ENCODE measurements at places on chromosomes 2 and 18.

DNA sequence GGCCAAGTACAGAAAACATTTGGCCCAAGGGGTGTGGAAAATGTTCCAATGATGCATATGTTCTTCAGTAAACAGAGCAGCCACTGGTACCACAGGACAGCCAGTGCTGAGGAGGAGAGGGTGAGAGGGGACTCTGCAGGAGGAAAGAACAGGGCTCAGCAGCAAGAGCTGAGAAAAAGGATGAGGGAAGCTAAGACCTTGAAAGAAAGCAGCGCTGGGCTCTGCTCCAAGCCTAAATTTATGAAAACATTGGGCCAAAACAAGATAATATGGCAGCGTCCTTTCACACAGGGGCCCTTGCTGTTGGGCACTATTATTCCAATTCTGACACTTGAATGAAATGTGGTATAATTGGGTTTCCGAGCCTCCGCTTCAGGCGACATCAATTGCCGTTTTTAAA lies 939.0 kb upstream of the FANCL start:
- DNase-seq: no peak

- DNase-seq: no peak
These were observed 500.9 kb downstream of the RNF144A start for GRCh38 chr2:7417845-7418742.

DNA sequence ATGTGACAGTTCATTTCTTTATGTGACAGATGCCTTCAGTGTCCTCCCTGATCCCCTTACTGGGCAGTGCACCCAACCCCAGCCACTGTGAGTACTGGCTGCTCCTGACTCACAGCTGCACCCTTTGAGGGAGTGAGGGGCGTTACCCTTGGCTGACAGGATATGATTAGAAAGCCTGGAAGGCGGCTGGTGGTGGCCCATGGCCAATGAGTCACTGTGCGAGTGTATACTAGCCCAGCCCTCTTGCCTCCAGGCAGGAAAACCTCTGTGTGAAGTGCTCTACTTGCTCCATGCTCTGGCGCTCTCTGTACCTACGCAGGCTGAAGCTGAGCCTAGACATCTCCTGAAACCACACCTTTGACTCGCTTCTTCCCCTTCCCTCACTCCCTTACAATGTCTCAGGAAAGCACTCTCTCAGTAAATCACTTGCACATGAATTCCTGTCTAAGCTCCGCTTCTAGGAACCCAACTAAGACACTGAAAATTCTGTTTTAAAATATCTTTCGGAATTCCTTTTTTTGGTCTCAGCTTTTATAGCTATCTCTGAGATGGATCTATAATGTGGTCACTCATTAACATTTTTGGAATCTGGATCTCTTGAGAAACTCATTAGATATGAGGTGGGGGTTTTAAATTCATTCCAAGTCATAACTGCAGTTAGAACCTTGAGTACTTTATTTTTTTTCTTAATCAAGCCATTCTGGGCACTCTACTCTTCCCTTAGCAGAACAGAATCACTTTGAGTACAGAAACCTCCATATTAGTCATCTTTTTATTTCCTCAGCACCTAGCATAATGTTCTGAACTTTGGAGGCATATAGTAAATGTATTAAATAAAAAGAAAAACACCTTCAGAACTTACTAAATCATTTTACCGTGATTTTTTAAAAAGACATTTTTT lies 25.3 kb upstream of the STAM2 start:
- peak; percentile 92 for DNase-seq

- no peak for DNase-seq
These were observed 4.0 kb downstream of the IFT172 start for GRCh38 chr2:27485496-27485895.

GRCh38 chr2:160517731-160518130 lies 24.1 kb upstream of the RBMS1 start:
- DNase-seq: no peak

GRCh38 chr18:78947291-78947690 lies 32.3 kb upstream of the SALL3 start:
- no peak for DNase-seq

DNA sequence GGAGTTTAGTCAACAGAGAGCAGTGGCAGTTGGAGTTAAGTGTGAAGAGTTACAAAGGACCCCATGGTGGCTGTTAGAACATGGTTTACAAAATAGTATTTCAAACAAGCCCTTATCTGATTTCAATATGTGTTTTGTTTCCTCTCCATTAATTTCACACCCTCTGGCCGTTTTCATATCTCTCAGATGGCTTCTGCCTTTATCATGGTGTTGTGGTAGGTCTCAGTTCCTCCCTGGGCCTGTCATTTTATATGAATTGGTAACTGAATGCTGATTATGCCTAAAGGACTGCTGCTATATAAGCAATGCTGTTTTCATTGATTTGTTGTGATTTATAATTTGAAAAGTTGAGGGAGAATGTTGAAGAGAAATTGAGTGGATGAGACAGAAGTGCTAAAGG lies 686.7 kb downstream of the NYAP2 start:
- DNase-seq: no peak

DNA sequence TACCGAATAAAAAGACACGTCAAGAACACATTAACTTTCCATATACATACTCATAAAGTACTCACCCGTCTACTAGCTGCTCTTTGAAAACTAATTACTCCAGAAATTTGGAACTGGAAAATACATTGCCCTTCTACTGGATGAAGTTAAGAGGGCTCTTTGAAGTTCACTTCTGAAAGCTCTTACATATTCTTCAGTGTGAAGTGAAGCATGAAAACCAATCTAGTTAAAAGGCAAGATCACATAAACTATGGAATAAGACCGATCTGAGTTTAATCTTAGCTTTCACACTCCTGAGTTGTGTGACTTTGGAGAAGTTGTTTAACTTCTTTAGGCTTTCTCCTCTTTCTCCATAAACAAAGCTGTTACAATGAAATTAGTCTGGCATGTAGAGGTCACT lies 38.5 kb downstream of the REV1 start:
- no peak for DNase-seq

- no peak for DNase-seq
These were observed 14.7 kb downstream of the ZC3H6 start for GRCh38 chr2:112290088-112290487.

DNA sequence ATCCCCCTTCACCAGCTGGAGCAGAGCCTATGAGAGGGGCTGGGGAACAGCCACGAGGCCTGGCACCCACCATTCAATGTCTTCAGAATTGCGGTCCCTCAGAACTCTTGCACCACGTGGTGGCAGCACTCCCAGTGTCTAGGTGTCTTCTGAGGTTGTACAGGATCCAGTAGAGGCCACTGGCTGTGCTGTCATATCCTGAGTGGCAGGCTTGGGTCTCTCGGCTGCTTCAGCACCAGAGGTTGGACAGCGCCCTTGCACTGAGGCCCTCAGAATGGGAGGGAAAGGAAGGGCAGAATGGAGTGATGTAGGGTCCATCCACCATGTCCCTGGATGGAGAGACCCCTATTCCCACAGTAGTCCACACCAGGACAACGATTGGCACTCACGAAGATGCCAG lies 112.0 kb upstream of the TEKT4 start:
- DNase-seq: peak; percentile 35

DNA sequence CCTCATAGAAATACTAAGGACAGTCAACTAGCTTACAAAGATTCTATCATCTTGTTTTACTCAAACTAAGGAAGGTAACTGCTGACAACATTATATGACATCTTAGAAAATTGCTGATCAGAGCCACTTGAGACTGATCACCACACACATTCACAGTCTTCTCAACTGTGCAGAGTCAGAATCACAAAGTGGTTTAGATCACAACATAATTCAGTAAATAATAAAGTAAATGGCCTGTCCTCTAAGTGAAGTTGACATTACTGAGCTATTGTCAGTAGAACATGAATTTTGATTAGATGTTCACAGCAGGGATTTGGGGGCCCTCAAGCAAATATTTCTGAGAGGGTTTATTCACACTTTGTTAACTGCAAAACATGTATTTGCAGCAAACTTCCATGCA lies 28.5 kb downstream of the NOL4 start:
- DNase-seq: no peak

DNA sequence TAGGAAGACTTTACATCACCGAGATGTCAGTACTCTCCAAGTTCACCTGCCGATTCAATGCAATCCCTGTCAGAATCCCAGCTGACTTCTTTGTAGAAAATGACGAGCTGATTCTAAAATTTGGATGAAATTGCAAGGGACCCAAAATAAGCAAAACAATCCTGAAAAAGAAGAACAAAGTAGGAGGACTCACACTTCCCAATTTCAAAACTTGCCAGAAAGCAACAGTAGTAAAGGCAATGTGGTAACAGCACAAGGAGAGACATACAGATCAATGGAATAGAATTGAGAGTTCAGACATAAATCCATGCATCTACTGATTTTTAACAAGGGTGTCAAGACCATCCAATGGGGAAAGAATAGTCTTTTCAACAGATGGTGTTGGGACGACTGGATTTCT lies 52.2 kb downstream of the SMAD7 start:
- no peak for DNase-seq

GRCh38 chr2:60806988-60807681 lies 51.1 kb downstream of the PAPOLG start:
- DNase-seq: peak; percentile 60

All from Kasumi-1 (cell line).